ENCODE measurements at places on chromosomes 12 and 14.
A peak's percentile ranks its signal among the peaks of the same experiment; 100 is the strongest.

- no peak for DNase-seq
Measured at GRCh38 chr12:117036547-117036946, 62.7 kb downstream of the TESC start.

GRCh38 chr12:79486154-79486553, 204.6 kb downstream of the PAWR start:
- no peak for DNase-seq

GRCh38 chr14:102019006-102019540, 54.7 kb downstream of the DYNC1H1 start:
- no peak for DNase-seq

DNA sequence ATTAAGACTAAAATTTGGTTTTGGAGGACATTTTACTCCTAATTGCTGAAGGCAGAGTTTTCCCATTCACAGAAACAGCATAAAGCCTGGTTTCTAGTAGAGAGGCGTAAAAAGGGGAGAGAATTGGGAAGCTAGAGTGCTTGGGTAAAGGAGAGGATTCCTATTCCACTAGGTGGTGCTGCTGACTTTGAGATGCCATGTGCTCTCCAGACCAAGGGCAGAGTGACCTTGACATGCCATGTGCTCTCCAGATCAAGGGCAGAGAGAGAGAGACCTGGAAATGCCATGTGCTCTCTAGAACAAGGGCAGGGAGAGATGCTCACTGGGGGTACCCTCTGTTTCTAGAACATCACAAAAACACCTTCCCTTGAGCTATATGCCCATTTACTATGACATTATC, 176.2 kb upstream of the PDZRN4 start:
- no peak for DNase-seq

GRCh38 chr14:72706485-72706884, 187.4 kb downstream of the DPF3 start:
- DNase-seq = no peak

DNA sequence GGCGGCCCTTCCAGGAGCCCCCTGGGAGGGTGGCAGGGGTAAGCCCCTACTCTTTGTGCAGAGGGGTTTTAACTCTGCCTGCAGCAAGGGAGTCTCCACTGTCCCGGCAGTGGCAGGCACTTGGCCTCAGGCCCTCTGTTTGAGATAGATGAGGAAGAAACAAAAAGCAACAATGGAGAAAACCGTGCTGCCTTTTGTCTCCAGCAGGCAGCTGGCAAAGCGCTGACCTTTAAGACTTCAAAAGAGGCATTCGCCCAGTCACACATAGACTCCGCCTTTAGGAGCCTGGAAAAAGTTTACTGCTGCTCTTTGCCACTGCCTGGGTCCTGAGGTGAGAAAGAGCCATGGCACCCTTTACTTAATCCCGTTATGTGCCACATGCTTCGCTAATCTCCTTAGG, 158.2 kb upstream of the NTF3 start:
- no peak for DNase-seq

- no peak for DNase-seq
Measured at GRCh38 chr12:4135919-4136605, 137.5 kb upstream of the CCND2 start.

- no peak for DNase-seq
Measured at GRCh38 chr14:24695265-24696241, 61.6 kb upstream of the GZMB start.

- no peak for DNase-seq
Measured at GRCh38 chr12:120599672-120600552, 18.7 kb upstream of the POP5 start.

DNA sequence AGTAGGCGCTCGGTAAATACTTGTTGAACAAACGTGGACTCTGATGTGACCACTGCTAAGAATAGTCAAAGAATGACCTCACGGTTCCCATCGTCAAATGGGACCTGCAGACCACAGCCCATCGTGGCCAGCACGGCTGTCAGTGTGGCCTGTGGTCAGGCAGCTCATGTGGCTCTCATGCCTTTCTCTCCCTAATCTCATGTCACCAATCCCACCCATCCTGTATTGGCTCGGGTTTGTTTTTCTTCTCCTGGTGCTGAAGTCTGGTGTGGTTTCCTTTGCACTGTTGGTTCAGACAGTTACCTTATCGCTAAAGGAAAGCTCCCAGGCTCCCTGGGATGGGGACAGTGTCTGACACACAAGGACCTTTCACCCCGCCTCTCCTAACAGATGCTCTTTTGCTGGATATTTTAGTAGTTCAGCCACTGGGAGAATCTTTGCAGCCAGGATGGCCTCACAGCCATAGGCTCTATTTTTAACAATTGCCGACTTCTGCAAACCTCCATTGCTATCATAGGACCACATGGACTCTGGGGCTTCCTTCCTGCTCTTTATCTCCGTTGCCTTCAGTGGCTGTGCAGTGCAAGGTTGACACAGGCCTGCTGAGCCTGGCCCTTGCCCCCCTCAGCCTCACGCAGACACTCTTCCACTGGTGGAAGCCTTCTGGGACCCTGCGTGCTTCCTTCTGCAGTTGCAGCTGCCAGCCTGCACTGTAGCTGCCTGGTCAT, 293.1 kb upstream of the FKBP4 start:
- DNase-seq = no peak

DNA sequence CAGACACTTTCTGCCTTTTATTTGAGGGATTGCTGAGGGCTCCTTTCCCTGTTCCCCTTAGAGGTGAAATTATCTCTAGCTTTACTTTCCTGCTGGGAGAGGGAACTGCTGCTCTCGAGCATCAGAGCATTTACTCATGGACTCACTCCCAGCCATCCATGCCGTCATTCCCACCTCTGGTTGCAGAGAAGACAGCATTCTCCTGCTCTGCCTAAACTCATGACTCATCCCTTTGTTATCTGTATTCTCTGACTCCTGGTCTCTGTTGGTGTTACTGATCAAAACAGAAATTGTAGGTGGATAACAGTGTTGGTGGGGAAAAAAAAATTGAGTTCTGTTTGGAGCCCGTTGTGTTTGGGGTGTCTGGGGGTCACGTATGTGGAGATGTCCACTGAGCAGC, 159.3 kb downstream of the TTC8 start:
- DNase-seq = no peak

DNA sequence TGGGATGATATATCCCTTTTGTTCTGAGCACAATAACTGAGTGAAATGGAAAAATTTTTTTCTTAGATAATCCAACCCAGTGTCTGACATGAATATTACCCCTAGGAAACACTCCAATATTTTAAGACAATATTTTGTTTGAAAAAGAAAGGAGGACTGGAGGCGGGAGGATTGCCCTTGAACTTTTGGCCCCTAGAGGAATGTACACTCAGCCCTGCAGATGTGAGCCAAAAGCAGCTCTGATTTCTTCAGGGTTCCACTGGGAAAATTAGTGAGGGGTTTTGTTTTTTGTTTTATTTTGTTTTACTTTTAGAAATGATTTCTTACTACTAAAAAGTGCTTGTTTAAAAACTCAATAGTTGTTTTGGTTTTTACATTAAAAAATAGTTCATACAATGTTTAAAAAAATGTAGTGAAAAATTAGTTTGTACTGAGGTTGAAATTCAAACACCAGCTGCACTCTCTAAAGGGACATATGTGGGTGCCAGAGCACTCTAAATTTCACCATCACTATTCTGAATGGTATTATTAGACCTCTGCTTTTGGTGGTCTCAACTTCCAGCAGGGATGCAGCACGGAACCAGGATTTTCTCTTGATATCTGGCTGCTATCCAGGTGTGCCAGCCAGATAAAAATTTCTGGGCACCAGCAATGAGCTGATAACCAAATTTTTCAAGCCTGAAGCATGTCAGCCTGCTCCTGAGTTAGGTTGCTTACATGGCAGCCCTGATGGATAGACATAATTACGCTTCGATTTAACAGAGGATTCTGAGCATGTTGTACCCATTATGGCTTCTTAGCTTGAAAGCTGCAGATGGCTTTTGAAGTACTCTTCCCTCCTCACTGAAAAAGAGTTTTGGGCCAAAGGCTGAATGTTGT, 141.9 kb downstream of the ANO6 start:
- DNase-seq = no peak

DNA sequence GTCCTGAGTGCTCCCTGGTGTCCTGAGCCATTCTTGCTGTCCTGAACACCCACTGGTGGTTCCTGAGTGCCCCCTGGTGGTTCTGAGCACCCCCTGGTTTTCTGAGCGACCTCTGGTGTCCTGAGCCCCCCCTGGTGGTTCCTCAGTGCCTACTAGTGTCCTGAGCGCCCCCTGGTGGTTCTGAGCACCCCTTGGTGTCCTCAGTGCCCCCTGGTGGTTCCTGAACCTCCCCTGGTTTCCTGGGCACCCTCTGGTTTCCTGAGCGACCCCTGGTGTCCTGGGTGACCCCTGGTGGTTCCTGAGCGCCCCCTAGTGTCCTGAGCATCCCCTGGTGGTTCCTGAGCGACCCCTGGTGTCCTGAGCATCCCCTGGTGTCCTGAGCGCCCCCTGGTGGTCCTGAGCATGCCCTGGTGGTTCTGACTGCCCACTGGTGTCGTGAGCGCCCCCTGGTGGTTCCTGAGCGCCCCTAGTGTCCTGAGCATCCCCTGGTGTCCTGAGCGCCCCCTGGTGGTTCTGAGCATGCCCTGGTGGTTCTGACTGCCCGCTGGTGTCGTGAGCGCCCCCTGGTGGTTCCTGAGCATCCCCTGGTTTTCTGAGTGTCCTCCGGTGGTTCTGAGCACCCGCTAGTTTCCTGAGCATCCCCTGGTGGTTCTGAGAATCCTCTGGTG, 473.1 kb downstream of the TMEM121 start:
- no peak for DNase-seq

GRCh38 chr12:6224550-6224949, 24.4 kb downstream of the CD9 start:
- DNase-seq = no peak

DNA sequence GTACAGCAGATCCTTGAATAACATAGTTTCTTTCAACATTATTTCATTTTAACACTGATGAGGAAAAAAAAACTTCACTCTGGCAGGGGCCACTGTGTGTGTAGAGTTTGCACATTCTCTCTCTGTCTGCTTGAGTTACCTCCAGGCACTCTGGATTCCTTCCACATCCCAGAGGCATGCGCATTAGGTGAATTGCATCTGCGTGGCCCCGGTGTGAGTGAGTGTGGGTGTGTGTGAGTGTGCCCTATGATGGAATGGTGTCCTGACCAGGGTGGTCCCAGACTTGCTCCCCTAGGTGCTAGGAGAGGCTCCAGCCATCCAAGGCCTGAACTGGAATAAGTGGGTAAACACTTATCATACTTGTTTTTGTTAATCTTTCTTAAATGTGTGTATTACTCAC, 90.6 kb upstream of the LRIG3 start:
- no peak for DNase-seq

- peak; percentile 24 for DNase-seq
Measured at GRCh38 chr12:27652174-27652763, 44.0 kb upstream of the REP15 start.

GRCh38 chr14:105085766-105086165, 20.5 kb upstream of the GPR132 start:
- no peak for DNase-seq

DNA sequence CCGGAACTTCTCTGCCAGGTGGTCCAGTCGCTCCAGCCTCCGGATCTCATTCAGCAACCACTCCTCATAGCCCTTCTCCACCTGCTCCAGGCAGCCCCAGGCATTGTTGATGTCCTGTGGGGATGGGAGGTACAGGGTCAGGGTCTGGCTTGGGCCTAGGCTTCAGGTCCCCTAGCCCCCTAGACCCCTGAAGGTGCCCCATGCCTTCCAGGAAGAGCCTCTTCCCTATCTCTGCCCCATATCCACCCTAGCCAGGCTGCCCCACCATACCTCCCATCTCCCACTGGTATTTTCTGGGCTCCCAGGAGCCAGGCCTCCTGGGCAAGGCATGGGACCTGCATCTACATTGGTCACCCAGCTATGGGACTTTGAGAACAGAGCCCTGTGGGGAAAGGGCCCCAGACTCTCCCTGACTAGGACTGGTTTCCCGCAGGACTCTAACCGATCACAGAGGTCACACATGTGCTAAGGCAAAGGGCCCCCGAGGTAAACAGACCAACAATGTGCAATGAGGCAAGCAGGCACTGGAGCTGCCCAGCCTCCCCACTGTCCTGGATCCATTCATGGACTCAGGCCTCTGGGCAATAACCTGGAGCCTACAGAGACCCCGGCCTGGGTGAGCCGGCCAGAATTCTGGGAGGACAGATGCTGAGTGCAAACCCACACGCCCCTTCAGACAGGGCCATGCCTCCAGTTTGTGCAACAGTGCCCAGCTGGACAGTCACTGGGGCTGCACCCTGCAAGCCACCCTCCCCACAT, 88.8 kb downstream of the ACTN1 start:
- DNase-seq = no peak

- no peak for DNase-seq
Measured at GRCh38 chr14:49584058-49584457, 2.1 kb downstream of the RPS29 start.

All from NCI-H1417 treated with DMSO at 0.1 percent for 48 hours (cell line).